ENCODE measurements at places on chromosomes 3 and 15. TPM values are rescaled to one million over a fixed set of nuclear protein-coding genes. Genes with fewer than 3 reads are reported as not detected.

GRCh38 chr3:87798567-87798947, 260.2 kb downstream of the CGGBP1 start:
- DNase-seq = no peak

KBTBD13 gene
- total RNA-seq = 0.32 TPM

DNA sequence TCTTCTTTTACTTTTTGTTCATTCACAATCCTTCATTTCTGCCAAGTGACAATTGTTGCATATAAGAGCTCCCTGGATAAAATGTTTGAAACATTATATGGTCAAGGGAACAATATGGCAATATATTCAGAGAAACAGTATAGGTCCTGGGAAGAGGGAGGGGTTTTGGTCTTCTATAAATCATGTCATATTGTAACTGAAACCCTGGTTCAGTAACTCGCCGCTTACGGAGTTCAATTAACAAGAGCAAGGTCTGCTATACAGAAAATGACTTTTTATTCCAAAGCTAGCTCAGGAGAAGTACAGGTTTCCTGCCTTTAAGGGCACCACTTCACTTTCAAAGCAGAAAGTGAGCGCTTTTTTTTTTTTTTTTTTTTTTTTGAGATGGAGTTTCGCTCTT, 522.1 kb upstream of the TGFBR2 start:
- DNase-seq = no peak

CCRL2 gene
- 2.5 TPM for total RNA-seq

GRCh38 chr15:88982304-88982945, 69.2 kb upstream of the MFGE8 start:
- no peak for DNase-seq

- no peak for DNase-seq
Observed at GRCh38 chr3:188077160-188077799, 76.7 kb upstream of the LPP start.

- DNase-seq = no peak
Observed at GRCh38 chr3:149753717-149754116, 1.4 kb upstream of the COMMD2 start.

- no peak for DNase-seq
Observed at GRCh38 chr15:95409211-95409610, 921.3 kb upstream of the NR2F2 start.

GRCh38 chr3:77693147-77693546, 653.2 kb downstream of the ROBO2 start:
- no peak for DNase-seq

- no peak for DNase-seq
Observed at GRCh38 chr3:124582196-124582595, 148.1 kb upstream of the UMPS start.

DNA sequence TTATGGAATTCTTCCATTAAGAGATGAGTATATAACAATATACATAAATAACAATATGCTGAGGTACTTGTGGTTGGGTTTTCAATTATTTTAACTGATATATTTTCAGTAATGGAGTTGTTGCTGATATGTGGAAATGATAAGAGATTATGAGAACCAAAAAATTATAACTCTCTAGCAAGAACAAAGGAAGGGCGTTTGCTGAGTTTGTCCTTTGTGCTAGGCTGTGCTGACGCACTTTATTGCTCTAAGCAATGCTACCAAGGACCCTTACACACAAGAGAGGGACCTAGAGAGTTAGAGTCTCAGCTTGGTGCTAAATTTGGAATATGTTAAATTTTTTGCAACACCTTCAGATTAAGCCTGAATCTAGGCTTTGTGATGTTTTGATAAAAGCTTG, 24.1 kb downstream of the CFAP91 start:
- DNase-seq = no peak

CFAP91 gene
- 2.6 TPM for total RNA-seq
